ENCODE measurements at places on chromosomes 3 and 15.

DNA sequence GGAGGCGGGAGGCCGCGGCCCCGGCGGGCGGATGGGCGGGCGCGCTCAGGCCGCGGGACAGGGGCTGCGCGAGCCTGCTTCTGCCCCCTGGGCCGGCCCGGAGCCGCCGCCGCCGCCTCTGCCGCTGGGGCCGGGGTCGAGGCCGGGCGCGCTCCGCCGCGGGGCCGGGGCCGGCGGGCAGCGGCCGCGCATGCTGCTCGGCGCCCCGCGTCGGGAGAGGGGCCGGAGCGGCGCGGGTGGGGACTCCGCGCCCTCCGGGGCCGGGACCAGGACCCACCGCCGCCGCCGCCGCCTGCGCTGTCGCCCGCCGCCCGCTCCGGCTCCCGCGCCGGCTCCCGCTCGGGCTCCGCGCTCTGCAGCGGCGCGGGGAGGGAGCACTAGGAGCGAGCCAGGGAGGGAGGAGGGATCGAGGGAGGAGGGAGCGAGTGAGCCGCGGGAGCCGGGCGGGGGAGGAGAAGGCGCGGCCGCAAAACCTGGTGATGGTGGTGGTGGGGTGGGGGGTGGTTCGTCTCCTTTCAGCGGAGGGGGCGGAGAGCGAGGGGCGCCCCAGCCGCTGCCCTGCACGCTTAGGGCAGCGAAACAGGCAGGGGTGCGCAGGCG lies at the start of gene LINGO1:
Gene LINGO1, minus strand, starts transcription at position 379 of the 600 bp plus-strand sequence. CDS start 597 bp downstream, outside the sequence.
- DNase-seq: peak; percentile 66

- DNase-seq: no peak
Measured at GRCh38 chr3:12273045-12273695, 15.7 kb upstream of the PPARG start.

DNA sequence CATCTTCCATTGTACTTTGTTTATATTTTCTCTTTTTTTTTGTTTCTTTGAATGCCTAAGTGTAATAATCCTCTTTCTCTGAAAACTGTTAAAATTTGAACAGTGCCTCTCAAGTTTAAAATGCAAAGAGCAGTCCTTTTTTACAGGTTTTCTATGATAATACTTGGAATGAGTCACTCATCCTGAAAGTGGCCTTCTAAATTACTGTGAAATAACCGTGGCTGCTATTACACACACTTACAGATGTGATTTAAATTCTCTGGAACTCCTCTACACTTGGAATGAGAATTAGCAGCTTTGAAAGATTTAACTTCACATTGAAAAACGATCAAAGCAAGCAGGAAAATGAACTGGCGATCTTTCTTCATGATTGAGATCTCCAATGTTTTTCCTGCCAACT lies 105.9 kb downstream of the ROBO1 start:
- no peak for DNase-seq

DNA sequence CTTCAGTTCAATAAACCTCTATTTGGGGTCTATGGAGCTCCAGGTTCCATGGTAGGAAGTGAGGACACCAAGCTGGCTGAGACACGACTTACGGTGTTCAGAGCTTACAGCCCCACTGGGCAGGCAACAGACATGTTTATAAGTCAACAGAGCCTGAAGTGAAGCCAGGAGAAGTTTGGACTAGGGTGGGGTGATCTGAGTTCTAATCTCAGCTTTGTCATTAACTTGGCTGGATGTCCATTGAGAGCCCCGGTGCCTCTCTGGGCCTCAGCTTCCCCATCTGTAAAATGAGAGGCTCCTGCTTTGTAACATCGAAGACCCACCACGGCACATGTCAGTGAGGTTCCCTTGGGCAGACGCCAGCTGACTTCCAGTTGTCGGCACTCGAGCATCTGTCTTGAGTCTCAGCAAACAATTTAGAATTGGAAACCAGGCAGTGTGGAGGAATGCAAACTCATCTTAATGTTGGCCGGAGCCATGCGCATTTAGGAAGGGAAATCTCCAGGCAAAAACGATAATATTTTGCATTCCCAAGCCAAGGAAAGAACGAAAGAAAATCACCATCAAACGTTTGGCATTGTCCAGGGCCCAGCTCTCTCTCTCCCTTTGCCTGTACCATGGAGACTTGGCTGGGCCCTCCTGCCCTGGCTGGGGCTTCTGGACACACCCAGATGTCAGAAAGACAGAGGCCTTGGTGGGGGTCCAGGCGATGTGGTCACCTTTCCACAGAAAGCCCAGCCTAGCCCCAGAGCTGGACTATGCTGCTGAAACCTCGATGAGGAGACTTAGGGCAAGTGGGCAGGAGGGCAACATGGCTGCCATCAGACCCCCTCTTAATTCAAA lies 18.4 kb downstream of the ITGA11 start:
- DNase-seq: no peak

- no peak for DNase-seq
Measured at GRCh38 chr15:39597751-39598185, 16.9 kb downstream of the THBS1 start.

DNA sequence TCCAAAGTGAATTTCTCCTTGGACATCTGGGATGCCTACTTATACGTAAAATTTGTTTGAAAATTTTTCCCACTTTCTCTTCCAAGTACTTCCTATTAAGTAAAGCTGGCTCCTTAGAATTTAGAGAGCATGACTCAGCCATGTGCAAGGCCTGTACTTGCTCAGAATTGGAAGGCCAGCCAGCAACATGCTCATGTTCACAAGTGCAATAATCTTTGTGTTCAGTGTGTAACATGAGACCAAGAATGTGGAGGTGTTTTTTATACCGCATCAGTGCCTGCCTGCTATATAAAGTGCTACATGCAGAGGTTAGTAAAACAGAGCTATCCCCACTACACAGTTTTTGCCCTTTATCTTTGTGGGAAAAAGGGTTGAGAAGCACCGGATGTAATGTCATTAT lies 151.9 kb upstream of the FEZF2 start:
- no peak for DNase-seq

DNA sequence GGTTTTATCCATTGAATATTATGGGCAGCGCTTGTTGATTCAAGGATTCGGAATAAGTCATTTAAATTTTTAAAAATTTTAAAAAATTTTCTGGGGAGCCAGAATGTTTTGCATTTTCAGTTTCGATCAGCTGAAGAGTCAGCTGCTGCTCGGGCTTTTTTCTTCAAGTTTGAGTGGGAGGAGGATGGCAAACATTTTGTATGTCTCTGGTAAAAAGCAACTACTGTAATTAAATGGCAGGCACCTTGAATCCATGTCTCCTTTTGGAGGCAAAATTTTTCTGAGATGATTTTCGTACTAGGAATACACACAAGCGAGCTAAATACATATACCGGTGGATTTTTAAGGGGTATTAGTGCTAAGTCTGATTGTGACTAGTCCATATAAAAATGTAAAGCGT lies 612 bp downstream of the C3orf38 start:
- no peak for DNase-seq

DNA sequence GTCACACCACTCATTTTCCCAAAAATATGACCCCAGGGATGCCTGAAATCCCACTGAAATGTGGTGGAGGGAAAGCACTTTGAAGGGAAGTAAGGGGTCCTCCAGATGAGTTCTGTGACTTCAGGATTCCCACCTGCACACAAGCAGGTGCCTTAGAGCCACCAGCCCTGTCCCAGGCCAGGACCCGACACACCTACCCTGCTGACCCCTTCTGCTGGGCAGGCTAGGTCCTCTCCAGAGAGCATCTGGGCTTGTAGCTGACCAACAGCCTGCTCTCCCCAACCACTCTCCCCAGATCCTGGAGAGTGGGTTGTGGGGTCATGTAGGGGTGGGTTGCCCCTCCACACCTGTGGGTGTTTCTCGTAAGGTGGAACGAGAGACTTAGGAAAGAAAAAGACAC lies 14.9 kb upstream of the CILP start:
- no peak for DNase-seq

DNA sequence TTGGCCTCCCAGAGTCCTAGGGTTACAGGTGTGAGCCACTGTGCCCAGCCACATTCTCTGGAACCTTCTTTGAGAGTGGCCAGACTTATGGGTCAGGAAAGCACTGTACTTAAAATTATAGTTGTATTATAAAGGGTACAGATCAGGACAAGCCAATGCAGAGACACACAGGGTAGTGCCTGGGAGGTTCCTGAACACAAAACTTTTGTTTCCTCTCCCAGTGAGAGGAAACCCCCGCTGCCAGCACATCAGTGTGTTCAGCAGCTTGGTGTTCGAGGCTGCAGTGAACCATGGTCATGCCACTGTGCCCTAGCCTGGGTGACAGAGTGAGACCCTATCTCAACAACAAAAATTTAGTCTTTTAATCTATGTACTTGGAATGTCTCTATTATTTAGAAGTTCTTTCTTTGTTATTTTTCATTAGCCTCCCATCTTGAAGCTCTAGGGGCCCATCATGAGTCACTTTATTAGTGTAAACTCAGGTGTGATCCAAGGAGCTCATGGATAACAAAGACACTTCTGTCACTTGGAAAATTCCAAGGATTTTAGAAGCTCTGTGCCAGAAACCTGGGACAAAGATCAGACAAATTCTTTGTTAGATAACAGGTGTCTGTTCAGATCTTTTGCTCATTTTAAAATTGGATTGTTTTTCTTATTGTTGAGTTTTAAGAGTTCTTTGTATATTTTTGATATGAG lies 7.8 kb downstream of the BLOC1S6 start:
- DNase-seq: no peak

DNA sequence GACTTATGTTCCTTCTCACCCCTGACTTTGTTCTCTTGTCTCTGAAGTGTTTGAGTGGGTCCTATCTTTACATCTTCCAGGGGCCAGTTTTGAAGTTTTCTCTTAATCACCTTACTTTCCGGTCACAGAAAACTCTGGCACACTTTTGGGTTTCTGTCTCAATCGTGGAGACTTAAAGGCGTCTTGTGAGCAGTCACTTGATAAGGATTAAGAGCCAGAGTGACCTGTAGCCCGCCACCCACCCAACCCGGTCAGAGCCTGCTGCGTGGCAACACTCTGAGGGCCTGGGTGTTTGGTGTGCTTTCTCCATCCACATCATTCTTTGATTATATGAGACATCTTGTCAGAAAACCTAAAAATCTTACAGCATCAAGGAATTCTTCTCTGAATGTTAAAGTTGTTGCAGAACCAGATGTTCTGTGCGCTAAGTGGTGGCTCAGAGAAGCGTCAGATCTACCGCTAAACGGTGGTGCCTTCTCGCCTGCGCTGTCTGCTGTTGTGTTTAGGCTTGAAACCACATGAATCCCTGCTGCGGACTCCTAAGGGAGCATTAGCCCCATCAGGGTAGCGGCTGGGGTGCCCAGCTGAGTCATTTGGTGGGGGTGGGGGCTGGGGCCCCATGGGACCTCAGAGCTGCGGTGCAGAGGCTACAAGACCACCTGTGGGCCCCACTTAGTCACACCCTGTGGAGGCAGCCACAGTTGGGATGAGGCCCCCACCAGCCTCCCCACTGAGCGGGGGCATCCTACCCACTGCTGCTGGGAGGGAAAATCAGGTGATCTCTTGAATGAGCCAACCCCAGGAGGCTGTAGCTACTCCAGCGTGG lies 158.7 kb upstream of the BHLHE40 start:
- no peak for DNase-seq

DNA sequence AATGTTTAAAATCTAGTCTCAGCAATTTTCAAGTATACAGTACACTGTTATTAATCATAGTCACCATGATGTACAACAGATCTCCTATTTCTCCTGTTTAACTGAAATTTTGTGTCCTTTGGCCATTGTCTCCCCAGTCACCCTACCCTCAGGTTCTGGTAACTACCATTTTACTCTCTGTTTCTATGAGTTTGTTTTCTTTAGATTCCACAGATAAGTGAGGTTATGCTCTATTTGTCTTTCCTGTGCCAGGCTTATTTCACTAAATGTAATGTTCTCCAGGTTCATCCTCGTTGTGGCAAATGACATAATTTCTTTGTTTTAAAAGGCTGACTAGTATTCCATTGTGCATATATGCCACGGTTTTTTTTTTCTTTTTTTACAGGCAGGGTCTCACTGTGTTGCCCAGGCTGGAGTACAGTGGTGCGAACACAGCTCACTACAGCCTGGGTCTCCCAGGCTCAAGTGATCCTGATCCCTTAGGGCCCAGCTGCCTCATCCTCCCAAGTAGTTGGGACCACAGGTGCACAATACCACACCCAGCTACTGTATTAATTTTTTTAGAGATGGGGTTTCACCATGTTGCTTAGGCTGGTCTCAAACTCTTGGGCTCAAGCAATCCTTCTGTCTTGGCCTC lies 50.0 kb downstream of the RAB7A start:
- DNase-seq: no peak

- no peak for DNase-seq
Measured at GRCh38 chr3:41088882-41089281, 110.4 kb upstream of the CTNNB1 start.

GRCh38 chr15:69583626-69584025 lies 131.0 kb downstream of the RPLP1 start:
- DNase-seq: no peak

GRCh38 chr15:78618064-78618463 lies 2.7 kb downstream of the CHRNA3 start:
- DNase-seq: no peak

GRCh38 chr3:62164196-62164595 lies 209.2 kb downstream of the FEZF2 start:
- DNase-seq: no peak

GRCh38 chr15:62362608-62363007 lies 197.5 kb upstream of the C2CD4B start:
- no peak for DNase-seq

GRCh38 chr15:90031231-90031791 lies 30.2 kb downstream of the ZNF710 start:
- no peak for DNase-seq

- no peak for DNase-seq
Measured at GRCh38 chr3:198076722-198077308, 116.8 kb downstream of the LMLN start.

- no peak for DNase-seq
Measured at GRCh38 chr3:31836131-31837075, 144.7 kb downstream of the OSBPL10 start.

GRCh38 chr15:70531576-70531975 lies 231.8 kb downstream of the UACA start:
- DNase-seq: no peak

DNA sequence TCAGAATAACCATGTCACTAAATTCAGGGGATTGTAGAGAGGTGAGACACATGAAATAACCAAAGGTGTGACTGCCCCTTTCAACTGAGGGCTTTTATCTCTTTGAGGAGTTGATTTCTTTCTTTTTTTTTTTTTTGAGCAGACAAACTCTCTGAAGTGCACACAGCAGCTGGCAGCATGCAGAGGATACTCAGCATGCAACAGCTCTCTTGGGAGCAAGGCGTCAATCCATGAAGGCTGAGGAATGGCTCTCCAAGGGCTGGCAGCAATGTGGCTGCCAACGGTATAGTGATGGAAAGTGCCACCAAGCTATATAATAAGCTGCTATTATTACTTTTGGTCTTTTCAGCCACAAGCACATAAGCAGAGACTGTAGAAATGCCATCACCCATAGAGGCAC lies 226.7 kb upstream of the FEZF2 start:
- no peak for DNase-seq

- no peak for DNase-seq
Measured at GRCh38 chr3:36918050-36918449, 26.8 kb downstream of the TRANK1 start.
